AG09319 (cell line): ENCODE measurements at places on chromosomes 5 and 9.

GRCh38 chr9:81719972-81720371 is 30.6 kb upstream of the TLE1 start:
- no peak for DNase-seq

- DNase-seq = peak; percentile 15
Observed at GRCh38 chr9:37968228-37968701, 64.3 kb upstream of the SLC25A51 start.

- DNase-seq = no peak
Observed at GRCh38 chr5:66519626-66520025, 76.6 kb upstream of the MAST4 start.

GRCh38 chr5:22250528-22250927 is 602.6 kb downstream of the CDH12 start:
- DNase-seq = no peak

- no peak for DNase-seq
Observed at GRCh38 chr9:122526602-122527001, 491 bp downstream of the OR1N1 start.

DNA sequence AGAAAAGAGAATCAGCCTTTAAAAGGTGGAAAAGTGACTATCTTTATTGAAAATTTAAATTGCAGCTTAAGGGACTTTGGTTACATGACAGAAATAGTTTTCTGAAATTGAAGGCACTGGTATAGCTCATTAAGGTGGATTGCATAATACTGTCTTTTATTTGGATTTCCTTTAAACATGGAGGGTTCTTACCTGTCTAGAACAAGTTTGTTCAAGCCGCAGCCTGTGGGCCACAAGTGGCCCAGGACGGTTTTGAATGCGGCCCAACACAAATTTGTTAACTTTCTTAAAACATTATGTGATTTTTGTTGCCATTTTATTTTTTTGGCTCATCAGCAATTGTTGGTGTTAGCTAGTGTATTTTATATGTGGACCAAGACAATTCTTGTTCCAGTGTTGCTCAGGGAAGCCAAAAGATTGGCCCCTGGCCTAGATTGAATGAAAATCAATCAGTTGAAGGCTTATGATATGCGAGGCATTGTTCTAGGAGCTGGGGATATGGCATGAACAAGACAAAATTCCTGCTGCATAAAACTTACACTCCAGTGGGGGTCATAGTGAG is 18.0 kb downstream of the NNT start:
- DNase-seq = no peak

- no peak for DNase-seq
Observed at GRCh38 chr9:88966894-88967676, 24.2 kb upstream of the S1PR3 start.
